NCI-H1694 (cell line): ENCODE measurements at places on chromosomes 1 and 21.

DNA sequence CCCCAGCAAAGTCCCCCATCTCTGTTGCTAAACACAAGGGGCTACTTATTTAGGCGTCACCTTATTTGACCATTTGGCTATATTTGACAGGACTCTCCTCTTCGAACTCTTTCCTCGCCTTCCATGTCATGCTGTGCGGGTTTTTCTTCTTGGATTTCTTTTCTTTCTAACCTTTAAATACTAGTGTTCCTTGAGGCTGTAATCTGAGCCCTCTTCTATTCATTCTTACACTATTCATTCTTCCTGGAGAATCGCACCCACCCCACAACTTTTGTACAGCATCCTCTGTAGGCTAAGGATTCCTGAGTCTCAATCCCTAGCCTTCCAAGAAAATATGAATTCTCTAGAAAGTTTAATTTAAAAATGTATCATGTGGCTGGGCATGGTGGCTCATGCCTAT is 61.7 kb upstream of the C1orf115 start:
- DNase-seq: no peak

- DNase-seq: no peak
Measured at GRCh38 chr1:187032982-187033692, 204.4 kb downstream of the PLA2G4A start.

DNA sequence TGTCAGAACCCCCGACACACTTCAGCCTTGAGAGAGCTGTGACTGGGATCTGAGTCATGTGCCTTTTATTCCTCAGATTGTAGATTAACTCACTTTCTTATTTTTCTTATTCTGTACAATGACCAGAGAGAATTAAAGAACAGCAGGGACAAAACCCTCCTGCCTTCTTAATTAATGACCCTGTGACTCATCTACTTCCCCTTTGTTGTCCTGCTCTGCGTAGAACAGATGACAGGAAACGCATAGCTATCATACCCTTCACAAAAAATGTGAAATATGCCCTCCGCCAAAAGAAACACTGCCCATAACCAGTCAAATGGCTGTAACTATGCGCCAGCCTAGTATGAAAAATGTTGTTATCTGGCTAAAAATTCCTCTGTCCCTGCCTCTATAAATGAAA is 9.1 kb upstream of the PADI2 start:
- no peak for DNase-seq

- DNase-seq: no peak
Measured at GRCh38 chr1:245000872-245001188, 136.5 kb upstream of the HNRNPU start.

GRCh38 chr1:65756616-65757015 is 36.1 kb upstream of the PDE4B start:
- DNase-seq: no peak

DNA sequence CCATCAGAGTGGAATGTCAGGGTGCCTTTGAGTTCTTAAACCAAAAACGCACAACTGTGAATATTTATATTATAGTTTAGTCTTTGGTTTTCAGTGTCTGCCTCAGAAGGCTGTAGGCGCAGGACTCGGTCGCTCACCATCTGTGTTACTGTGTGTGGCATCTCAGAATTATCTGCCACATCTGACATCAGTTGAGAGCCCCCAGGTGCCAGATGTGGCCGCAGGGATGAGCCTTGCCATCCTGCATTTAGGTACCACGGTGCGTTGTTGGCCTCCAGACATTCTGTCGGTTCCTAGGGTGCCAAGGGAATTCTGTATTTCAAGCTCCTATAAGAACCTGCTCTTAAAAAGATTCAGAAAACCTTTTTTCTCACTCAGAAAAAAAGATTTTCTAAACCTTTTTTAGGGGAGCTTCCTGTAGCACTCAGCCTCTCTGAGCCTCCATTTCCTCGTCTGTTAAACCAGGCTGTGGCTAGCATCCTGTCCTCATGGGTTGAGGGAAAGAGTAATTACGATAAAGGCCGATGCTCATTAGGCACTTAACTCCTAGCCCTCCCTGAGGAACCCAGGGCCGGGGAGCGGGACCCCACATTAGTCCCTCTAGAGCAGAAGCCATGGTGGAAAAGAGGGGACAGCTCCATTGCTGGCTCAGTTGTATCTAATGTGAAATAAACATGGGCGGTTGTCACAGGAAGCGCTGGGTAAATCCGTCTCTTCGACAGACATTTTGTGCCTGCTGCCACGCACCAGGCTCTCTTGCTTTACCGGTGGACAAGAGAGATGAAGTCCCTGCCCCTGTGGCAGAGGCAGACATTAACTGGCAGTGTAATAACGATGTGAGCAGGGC is 70.2 kb upstream of the MORC3 start:
- DNase-seq: no peak

DNA sequence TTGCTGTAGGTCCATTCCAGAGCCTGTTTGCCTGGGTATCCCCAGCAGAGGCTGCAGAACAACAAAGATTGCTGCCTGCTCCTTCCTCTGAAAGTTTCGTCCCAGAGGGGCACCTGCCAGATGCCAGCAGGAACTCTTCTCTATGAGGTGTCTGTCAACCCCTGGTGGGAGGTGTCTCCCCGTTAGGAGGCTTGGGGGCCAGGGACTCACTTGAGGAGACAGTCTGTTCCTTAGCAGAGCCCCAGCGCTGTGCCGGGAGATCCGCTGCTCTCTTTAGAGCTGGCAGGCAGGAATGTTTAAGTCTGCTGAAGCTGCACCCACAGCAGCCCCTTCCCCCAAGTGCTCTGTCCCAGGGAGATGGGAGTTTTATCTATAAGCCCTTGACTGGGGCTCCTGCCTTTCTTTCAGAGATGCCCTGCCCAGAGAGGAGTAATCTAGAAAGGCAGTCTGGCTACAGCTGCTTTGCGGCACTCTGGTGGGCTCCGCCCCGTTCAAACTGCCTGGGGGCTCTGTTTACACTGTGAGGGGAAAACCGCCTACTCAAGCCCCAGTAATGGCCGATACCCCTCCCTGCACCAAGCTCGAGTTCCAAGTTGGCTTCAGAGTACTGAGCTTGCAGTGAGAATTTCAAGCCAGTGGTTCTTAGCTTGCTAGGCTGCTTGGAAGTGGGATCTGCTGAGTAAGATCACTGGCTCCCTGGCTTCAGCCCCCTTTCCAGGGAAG is 8.7 kb upstream of the SLC25A24 start:
- DNase-seq: no peak

DNA sequence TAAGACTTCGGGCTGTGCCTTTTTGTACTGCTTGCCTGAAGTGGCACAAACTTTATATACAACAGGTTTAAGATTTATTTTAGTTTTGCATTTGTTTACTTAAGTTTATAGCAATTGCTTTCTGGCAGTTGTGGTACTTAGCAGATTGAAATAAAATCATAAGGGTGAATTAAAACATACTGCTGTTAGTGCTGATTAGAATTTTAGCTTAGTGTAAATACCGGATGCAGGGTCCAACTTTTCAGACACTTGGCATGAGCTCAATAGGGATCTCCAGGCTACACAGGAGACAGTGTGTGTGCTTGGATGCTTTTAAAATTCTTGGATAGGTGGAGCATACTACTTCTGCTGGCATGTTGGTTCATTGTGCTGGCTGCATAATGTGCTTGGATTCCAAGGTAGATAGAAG is 159.6 kb downstream of the NFIA start:
- DNase-seq: no peak

- DNase-seq: no peak
Measured at GRCh38 chr1:154730986-154731489, 123.1 kb upstream of the ADAR start.

DNA sequence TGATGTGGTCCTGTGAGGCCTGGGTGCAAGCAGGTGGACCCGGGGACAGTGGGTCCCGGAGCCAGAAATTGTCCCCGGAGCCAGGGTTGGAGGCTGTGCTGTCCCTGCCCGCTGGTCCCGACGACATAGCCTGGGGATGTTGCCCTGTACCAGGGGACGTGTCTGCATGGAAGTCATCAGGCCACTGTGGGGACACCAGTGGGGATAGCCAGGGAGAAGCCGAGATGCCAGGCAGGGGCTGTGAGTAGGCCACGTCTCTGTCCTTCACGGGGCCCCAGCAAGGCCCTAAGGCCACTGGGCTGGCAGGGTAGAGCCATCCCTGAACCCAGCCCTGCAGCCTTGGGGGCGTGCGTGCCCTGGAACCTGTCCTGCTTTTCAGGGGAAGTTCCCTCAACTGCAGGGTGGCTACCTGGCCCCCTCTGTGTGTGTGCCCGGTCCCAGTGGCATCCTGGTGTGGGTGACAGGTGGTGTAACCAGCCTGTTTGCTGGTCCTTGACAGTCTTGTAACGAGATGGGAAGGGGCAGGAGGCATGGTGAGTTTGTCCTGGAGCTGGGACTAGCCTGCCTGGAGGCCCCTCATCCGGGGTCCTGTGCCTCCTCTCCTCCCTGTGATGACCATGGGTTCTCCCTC is 73.2 kb downstream of the OBSCN start:
- no peak for DNase-seq

GRCh38 chr1:227124473-227124872 is 184.4 kb downstream of the COQ8A start:
- no peak for DNase-seq

GRCh38 chr1:65991694-65992093 is 199.0 kb downstream of the PDE4B start:
- DNase-seq: no peak

- no peak for DNase-seq
Measured at GRCh38 chr1:204314893-204315658, 44.7 kb downstream of the PLEKHA6 start.

DNA sequence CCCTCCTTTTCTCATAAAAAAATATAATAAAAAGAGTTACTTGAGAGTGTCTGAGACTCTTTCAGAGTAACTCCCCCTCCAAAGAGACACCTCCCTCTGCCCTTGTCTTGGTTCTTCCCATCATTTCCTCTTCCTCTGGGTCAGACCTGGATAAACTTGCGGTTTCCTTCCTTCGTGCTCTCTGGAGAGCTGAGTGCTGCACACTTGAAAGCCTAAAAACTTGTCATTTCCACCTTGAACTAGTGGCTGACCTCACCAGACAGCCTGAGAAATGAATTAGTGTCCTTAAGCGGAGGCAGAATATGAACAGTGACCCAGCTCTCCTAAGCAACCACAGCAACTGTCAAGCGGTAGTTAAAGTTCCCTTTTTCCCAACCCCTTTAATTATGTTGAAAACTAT is 88.4 kb upstream of the PROX1 start:
- DNase-seq: no peak

DNA sequence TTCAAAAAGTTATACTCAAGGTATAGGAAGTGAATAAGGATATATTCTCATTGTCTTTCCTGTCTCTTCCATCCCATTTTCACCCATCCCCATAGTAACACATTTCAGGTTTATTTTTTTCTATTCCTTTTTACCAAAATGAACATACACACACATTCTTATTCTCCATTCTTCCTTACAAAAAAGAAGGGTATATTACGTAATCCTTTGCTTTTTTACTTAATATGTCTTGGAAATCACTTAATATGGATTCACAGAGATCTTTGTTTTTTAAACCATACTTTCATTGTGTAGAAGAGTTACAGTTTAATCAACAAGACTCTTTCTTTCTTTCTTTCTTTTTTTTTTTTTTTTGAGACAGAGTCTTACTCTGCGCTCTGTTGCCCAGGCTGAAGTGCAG is 128.2 kb upstream of the BMP8A start:
- no peak for DNase-seq

DNA sequence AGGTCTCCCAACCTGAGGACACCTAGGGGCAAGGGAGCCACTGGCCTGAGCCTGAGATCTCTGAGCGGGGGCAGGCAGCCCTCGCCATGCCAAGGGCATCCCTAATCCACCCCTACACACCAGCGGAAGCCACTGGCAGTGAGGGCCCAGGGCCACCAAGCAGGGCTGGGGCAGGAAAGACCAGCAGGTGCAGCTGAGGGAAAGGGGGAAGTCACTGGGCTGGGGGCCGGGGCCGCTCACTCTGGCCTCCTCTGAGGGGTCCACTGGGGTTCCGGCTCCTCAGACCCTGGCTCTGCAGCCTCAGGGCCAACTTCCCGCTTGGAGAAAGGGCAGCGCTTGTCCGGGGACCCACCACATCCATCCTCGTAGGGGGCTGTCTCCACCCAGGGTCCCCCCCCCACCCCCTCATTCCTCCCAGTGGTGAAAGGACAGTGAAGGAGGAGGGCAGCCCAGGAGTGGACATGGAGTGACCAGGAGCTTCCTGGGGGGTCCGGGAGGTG is 42.5 kb upstream of the ACTRT2 start:
- no peak for DNase-seq

GRCh38 chr1:56516539-56517252 is 62.7 kb downstream of the PLPP3 start:
- DNase-seq: no peak

- DNase-seq: no peak
Measured at GRCh38 chr1:165473081-165473480, 28.2 kb upstream of the RXRG start.

GRCh38 chr1:91523482-91523881 is 22.8 kb downstream of the CDC7 start:
- no peak for DNase-seq

DNA sequence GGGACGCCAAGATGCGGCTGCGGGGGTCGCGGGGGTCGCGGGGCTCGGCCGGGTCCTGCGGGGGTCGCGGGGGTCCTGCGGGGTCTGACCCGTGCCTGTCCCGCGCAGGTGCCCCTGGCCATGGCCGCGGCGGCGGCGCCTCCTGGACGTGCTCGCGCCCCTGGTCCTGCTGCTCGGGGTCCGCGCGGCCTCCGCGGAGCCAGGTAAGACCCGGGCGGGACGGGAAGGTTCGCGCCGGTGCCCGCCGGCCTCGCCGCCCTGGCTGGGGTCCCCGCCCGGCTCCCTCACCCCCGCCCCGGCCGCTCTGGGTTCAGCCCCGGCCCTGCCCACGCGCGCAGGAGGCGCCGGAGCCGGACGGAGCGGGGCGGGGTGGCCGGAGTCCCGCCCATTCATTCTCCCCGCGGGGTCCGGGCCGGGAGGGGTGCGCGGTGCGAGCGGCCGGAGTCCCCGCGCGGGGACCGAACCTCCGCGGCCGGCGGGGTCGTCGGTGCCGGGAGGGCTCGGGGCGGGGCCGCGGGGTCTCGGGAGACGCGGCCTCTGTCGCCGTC is 380 bp downstream of the COL18A1 start:
- DNase-seq: no peak

DNA sequence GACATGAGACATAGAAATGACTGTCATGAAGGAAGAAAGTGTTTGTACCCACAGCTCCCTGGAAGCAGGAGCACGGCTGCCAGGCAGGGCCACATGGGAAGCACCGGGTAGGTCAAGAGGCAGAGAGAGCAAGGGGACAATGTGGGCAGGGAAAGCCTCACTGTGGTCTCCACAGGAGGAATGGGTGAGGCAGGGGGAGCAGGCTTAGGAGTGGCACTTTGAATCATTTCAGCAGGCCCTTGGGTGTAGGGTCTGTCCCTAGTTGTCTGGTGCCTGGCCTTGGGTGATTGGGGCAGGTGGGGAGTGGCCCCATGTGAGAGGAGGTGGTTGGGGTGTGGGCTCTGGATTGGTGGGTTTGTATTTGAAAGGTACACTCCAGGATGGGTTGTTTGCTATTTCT is 83.9 kb downstream of the PCBP3 start:
- no peak for DNase-seq

- DNase-seq: no peak
Measured at GRCh38 chr1:208248307-208248801, 4.2 kb upstream of the PLXNA2 start.

GRCh38 chr1:87428883-87429282 is 100.2 kb downstream of the LMO4 start:
- no peak for DNase-seq

- DNase-seq: no peak
Measured at GRCh38 chr21:45283035-45283610, 4.6 kb downstream of the POFUT2 start.
